Forelimb muscle (tissue), 1 donor: ENCODE measurements at places on chromosomes 1 and 21. TPM values are rescaled to one million over a fixed set of nuclear protein-coding genes. Genes with fewer than 3 reads are reported as not detected.

DNA sequence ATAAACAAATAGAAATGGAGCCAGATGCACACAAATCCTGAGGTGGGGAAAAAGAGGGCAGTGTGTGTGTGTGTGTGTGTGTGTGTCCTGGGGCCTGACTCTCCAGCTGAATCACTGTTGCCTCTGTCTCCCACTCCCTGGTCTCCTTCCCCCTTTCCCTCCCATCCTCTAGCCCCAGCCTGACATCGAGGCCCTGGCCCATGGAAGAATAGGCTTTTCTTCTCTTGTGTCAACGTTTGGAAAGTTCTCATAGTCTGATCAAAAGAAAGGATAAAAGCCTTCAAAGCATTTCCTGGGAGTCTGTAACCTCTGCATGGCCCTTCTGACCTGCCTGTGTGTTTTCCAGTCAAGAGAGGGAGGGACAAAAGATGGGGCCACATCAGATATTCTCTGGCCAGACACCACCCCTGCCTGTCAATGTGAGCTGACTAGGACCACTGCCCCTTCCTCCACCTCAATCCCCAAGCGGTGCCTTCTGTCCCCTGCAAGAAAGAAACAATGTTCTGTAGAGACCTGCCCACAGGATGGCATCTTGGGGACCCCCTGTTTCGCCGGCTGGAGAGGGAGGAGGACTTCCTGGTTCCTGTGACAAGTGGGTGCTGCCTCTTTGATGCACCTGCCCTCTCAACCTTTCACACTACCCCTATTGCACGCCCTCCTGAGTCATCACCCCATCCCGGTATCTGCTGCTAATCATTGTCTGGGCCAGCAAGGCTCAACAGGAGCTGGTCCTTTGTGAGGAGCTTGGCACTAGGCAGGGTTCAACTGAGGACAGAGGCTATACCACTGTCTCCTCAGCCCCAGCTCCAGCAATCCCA is 16.2 kb downstream of the KCNJ10 start:
- DNase-seq = no peak

- no peak for DNase-seq
Measured at GRCh38 chr1:242692988-242693387, 168.5 kb upstream of the PLD5 start.

GRCh38 chr1:64265141-64265540 is 61.7 kb downstream of the UBE2U start:
- DNase-seq = no peak

GRCh38 chr1:66302815-66303214 is 231.1 kb upstream of the SGIP1 start:
- DNase-seq = no peak

DNA sequence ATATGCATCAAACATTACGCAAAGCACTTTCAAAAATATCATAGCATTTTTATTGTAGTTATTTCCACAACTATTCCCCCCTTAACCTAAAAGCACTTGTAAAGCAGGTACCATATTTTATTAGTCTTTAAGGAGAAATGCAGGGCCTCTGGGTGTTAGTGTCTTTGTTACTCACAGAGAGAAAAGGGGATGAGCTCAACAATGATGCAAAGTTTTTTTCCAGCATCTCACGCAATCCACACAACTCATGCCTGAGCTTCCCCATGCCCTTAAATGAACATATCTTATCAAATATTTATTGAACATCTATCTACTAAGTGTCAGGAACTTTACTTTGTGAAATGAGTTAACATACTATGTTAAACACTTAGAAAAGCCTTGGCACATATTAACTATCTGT is 50.6 kb downstream of the BEND5 start:
- DNase-seq = no peak

The NLRP3 gene
- 0.66 TPM for polyA plus RNA-seq

GRCh38 chr1:119662034-119662437 is 14.0 kb upstream of the ZNF697 start:
- no peak for DNase-seq

DNA sequence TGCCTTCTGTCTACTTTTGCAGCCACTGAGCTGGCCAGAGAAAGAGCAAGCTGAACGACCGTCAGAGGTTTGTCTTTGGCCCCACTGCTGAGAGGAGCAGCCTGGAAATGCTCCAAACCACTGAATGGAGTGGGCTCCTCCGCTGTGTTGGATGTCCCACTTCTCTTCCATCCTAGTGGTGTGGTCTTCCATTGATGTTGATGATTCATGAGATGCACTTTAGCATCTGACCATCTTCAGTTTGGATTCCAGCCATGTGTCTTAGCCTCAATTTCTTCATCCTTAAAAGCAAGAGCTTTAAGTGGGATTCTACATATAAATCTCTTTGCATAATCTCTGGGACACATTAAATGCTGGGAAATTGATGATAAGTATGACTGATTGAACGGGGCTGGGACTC is 276.9 kb downstream of the SIPA1L2 start:
- DNase-seq = no peak

DNA sequence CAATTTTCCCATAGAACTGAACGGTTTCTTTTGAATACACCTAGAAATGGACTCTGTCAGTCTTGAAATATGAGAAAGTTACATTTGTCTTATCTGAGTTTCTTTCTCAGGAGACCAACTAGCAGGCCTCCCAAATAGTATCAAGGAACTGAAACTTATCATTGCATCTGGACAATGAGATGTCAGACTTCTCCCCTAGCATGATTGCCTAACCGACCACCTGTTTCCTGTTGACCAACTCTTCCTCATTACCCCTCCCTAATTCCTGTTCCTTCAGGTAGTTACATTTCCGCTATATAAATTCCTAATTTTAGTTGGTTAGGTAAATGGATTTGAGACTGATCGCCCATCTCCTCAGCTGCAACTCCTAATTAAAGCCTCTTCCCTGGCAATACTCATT is 1587.3 kb downstream of the NCAM2 start:
- DNase-seq = no peak

- DNase-seq = no peak
Measured at GRCh38 chr1:181126871-181127587, 38.5 kb downstream of the IER5 start.
